ENCODE measurements at places on chromosomes 1 and 21.

DNA sequence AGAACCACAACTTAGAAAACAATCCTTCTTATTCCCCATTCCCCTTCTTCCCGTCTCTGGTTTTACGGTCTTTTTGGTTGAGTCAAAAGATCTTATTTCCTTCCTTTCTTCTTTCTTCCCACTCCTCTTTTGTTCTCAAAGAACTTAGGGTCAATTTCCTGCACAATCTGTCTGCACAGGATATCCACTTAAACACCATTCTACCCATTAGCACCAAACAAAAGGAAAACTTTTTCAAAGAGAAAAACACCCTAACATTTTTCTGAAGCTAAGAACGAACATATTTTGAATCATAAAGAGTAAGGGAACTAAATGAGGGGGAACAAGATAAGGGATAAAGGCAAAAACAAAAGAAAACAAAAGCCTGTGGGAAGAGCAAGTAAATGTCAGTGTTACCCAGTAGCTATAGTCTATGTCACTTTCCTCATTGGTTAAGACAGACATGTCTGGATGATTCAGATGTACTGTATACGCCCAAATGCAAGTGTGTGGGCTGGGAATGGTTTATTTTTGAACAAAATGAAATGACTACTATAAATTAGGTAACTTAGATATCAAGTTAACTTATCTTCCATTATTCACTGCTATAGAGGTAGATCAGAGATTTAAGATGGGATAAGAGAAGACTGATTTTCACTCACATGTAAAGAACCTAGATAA is 59.9 kb downstream of the TOR3A start:
- DNase-seq, result peak; percentile 46

DNA sequence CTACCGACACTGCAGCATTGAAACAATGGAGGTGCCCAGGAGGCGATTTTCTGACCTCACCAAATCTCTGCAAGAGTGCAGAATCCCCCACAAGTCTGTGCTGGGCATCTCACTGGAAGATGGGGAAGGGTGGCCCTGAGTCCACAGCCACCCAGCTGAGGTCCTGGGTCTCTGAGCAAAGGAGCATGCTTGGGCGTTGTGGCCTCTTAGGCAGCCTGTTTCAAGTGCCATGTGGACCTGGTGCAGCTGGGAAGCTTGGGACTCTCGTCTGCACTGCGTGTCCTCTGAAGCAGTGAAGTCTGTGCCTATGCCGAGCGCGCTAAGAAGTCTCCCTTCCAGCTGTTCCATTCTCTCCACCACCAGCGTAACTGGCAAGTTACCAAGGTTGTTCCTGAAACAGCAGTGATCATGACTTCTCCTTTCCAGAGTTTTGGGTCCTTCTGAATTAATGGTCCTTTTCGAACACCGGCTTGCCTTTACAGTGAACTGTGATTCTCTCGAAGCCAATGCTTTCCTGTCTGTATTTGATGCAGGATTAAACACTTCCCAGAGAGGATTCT is 5.0 kb upstream of the PLA2G2C start:
- no peak for DNase-seq

- no peak for DNase-seq
Observed at GRCh38 chr1:1358433-1359271, at the start of gene MXRA8. Gene MXRA8, minus strand, starts transcription at chr1:1358555. Its CDS starts 51 bp downstream, at chr1:1358504.

DNA sequence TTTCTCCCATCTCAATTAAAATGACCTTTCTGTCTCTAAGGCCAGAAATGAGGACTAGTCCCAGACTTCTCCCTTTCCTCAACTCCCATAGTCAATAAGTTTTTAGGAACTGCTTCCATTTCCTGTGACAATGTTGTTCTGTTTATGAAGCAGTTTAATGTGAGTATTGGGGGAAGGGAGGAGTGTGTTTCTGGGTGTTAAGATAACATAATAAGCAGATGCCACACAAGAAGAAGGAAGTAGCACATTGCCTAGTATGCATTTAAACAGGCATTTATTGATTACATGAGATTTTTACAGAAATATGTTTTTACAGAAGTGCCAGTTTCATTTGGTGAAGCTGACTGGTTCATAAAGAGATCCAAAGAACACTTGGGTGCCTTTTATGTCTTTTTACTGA is 65.6 kb upstream of the TNR start:
- no peak for DNase-seq

GRCh38 chr1:190849346-190849745 is 371.7 kb upstream of the BRINP3 start:
- DNase-seq, result no peak

DNA sequence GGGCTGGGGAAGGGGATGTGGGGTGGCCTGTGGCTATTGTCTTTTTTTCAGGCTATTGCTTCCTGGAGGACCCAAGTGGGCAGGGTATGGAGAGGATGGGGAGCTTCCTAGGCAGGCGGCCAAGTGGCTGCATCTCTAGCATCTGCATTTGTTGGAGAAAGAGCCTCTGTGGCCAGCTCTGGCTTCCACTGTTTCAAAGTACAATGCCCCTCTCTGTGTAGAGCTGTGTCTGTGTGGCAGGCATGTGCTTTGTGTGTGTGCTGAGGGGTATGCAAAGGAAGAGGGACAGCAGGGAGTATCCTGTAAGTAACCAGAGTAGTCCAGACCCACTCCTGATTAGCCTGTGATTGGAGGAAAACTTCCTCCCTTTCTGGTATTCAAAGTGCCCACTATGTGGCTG is 40.6 kb downstream of the KCNA2 start:
- no peak for DNase-seq

- DNase-seq, result no peak
Observed at GRCh38 chr1:196071447-196071846, 536.8 kb downstream of the KCNT2 start.

All from epithelial cell of prostate (primary cell).